Activated T-helper 1 cell treated with anti-CD3 and anti-CD28 coated beads, Interleukin-12 subunit alpha, Interleukin-12 subunit beta, Interleukin-2, Interleukin-4 antibody, amounts not matched to agents 30 ng/mL and 10 ng/mL and 1 ng/mL, durations not matched to agents 14 hours and 24 hours and 36 hours (primary cell): ENCODE measurements at places on chromosomes 5 and 9. TPM values are rescaled to one million over a fixed set of nuclear protein-coding genes. Genes with fewer than 3 reads are reported as not detected.

The CCL21 gene
- total RNA-seq: not detected in 2 replicates

The TMEM8B gene
- 1.7 and 1.9 TPM in 2 replicates for total RNA-seq

The TRIM7 gene
- total RNA-seq: 1.5 and 1.8 TPM in 2 replicates

The OR1J2 gene
- total RNA-seq: not detected in 2 replicates

The MARCOL gene
- total RNA-seq: not detected in 2 replicates

The PRSS3 gene
- total RNA-seq: not detected in 2 replicates

The SUSD3 gene
- total RNA-seq: 31.7 and 33.2 TPM in 2 replicates

The CSF2 gene
- 1,648 and 1,678 TPM in 2 replicates for total RNA-seq

- peak within 1 kb of the TSS; percentile 98 for H3K27ac ChIP-seq
- H3K4me1 ChIP-seq: peaks cover 37% of the 10 kb centered on the region
- peaks cover 10% of the 10 kb centered on the region for H3K27me3 ChIP-seq
- H3K36me3 ChIP-seq: no peaks in the 10 kb centered on the region
- peak within 1 kb of the TSS; percentile 95 for H3K4me3 ChIP-seq
Measured at GRCh38 chr5:78985116-78985724, at the start of gene ARSB. Gene ARSB, minus strand, starts transcription at chr5:78985310. Its CDS starts 62 bp downstream, at chr5:78985248.

DNA sequence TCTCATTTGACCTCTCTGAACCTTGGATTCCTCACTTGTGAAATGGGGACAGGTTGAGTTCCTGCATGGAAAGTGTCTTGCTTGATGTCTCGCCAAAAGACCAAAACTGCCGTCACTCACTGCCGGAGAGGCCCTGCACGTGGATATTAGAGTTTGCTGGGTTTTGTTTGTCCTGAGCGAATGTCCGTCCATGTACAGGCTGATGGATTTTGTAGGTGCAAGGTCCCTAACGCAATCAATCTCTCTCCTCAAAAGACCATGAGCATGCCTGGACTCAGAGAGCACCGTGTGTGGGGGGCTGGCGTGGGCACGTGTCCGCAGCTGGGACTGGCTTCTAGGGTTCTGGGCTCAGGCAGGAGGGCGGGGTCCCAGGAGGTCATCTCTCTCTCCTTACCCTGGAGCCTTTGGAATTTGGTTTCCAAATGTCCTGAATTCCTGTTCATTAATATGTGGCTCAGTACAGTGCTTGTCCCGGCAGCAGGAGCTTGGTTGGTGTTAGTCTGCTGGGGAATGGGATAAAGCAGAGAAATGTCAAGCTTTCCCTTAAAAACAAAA lies 146.0 kb upstream of the IER5L start:
- H3K4me3 ChIP-seq: no peak overlapping the region

DNA sequence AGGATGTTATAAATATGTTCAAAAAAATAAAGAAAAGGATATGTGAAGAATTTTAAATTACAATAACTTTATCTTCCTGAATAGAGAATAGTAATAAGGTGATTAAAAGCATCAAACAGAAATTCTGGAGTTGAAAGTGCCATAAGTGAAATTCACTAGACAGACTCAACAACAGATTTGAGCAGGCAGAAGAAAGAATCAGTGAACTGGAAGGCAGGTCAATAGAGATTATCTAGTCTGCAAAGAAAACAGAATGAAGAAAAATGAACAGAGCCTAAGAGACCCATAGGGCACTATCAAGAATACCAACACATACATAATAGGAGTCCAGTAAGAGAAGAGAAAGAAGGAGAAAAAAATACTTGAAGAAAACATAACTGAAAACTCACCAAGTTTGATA lies 162.1 kb downstream of the ROR2 start:
- H3K36me3 ChIP-seq: peaks cover 3% of the 10 kb centered on the region
- peaks cover 22% of the 10 kb centered on the region for H3K27me3 ChIP-seq
- no peak for DNase-seq
- peaks cover 21% of the 10 kb centered on the region for H3K4me1 ChIP-seq

DNA sequence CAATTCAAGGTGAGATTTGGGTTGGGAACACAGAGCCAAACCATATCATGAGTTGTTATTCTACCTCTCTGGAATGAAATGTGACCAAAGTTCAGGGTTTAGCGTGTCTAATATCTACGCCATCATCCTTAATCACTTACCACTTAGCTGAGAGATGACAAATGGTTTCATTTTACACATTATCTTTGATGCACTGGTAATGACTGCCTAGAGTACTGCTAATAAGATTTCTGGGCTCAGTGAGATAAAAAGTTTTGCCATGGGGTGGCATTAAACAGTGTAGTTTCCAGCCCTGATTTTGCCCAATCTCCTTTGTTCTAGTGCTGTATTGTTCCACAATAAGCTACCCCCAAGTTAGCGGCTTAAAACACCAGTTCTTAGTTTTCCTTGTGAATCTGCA lies 367.2 kb downstream of the MLLT3 start:
- H3K4me1 ChIP-seq: peaks cover 40% of the 10 kb centered on the region
- no peak overlapping the region for H3K4me3 ChIP-seq
- no peaks in the 10 kb centered on the region for H3K27me3 ChIP-seq
- peaks cover 5% of the 10 kb centered on the region for H3K36me3 ChIP-seq
- H3K27ac ChIP-seq: no peak overlapping the region

DNA sequence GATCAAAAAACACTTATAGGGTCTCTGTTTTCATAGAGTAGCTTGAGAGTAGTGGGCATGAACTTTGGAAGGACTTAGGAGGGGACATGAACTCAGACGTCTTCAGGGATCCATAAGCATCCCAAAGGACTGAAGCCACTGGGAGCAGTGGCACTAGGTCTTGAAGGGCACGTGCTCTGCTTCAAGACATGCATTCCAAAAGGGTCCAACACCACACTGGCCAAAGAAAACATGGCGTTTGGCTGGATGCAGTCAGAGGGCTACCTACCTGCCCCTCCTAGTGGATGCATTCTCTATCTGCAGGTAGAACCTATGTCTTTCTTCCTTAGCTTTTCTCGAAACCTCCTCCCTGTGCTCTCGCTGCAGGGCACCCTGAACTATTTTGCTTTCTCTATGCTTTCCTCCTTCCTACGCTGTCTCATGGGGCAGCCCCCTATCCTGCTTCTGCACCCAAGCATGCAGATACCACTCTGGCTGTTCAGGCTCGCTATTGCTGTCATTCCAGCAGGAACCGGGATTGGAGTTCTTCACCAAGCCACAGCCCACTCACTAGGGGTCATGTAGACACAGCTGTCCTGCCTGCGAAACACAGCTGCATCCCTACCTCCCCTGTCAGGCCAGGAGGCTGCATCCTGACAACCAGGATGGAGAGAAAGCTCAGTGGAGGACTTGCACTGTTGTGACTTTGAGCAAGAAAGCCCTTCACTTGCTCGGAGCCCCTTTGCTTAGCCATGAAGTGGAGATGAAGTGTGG lies 11.9 kb downstream of the FAM240B start:
- no peak overlapping the region for H3K4me3 ChIP-seq
- no peak for DNase-seq
- H3K27me3 ChIP-seq: peaks cover 2% of the 10 kb centered on the region
- no peak overlapping the region for H3K27ac ChIP-seq
- no peaks in the 10 kb centered on the region for H3K4me1 ChIP-seq

DNA sequence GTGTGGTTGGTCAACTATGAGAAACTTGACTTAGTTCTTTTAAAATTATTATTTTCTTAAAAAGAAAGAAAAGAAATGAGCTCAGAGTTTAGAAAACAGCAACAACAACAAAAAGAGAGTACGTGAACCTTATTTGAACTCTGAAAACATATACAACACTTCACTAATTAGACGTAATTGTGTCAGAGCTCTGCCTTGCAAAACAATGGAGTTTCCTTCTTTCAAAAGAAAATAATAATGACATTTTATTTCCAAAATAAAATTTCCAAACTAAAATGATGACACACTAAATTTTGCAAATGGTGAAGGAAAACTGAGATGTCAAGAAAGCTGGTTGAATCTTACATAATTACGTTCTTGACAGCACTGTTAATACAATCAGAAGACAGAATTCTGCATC lies 15.4 kb downstream of the ROR2 start:
- no peak for DNase-seq
- H3K36me3 ChIP-seq: peaks cover 2% of the 10 kb centered on the region
- H3K27me3 ChIP-seq: no peaks in the 10 kb centered on the region
- peaks cover 9% of the 10 kb centered on the region for H3K4me1 ChIP-seq
- no peak overlapping the region for H3K27ac ChIP-seq
- H3K4me3 ChIP-seq: no peak overlapping the region

- no peak for DNase-seq
- no peak overlapping the region for H3K27ac ChIP-seq
- peaks cover 3% of the 10 kb centered on the region for H3K4me1 ChIP-seq
- no peaks in the 10 kb centered on the region for H3K36me3 ChIP-seq
- no peaks in the 10 kb centered on the region for H3K27me3 ChIP-seq
Measured at GRCh38 chr5:82307451-82307850, 29.3 kb upstream of the RPS23 start.

- H3K36me3 ChIP-seq: peaks cover 44% of the 10 kb centered on the region
- DNase-seq: no peak
- no peak overlapping the region for H3K4me3 ChIP-seq
- H3K27me3 ChIP-seq: no peaks in the 10 kb centered on the region
Measured at GRCh38 chr5:57246426-57246825, 72.6 kb downstream of the GPBP1 start.

GRCh38 chr5:68407311-68408239 lies 192.0 kb downstream of the PIK3R1 start:
- H3K36me3 ChIP-seq: peaks cover 2% of the 10 kb centered on the region
- H3K4me3 ChIP-seq: peak overlapping the region; percentile 47
- H3K4me1 ChIP-seq: peaks cover 30% of the 10 kb centered on the region
- H3K27me3 ChIP-seq: peaks cover 2% of the 10 kb centered on the region
- H3K27ac ChIP-seq: peak overlapping the region; percentile 81
- DNase-seq: no peak

GRCh38 chr5:149583394-149583793 lies 2.1 kb downstream of the ARHGEF37 start:
- no peak for DNase-seq
- no peak overlapping the region for H3K27ac ChIP-seq
- peaks cover 8% of the 10 kb centered on the region for H3K27me3 ChIP-seq
- H3K36me3 ChIP-seq: no peaks in the 10 kb centered on the region

DNA sequence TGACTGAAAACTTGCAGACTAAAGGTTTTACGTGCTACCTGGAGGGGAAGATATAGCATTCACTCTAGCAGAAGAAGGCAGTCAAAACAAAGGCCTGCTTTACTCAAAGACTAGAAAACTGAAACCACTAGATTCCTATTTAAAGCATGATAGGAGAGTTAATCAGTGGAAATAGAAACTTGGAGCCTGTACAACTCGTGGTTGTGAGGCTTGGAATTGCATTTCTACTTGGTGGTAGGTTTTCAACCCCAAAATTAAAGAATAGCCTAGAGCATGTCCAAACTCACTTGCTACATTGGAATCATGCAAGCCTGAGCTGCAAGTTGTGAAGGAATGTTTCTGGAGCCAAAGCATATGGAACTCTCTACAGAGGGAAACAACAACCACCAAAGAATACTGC lies 1526.4 kb upstream of the NUDT12 start:
- H3K4me1 ChIP-seq: no peaks in the 10 kb centered on the region
- H3K36me3 ChIP-seq: no peaks in the 10 kb centered on the region
- no peak overlapping the region for H3K4me3 ChIP-seq
- no peaks in the 10 kb centered on the region for H3K27me3 ChIP-seq

- no peak overlapping the region for H3K4me3 ChIP-seq
- no peaks in the 10 kb centered on the region for H3K4me1 ChIP-seq
- no peak overlapping the region for H3K27ac ChIP-seq
- H3K36me3 ChIP-seq: no peaks in the 10 kb centered on the region
- no peaks in the 10 kb centered on the region for H3K27me3 ChIP-seq
Measured at GRCh38 chr5:153903321-153903720, 135.4 kb downstream of the FAM114A2 start.

- no peak for DNase-seq
- no peaks in the 10 kb centered on the region for H3K36me3 ChIP-seq
- H3K27me3 ChIP-seq: no peaks in the 10 kb centered on the region
- H3K27ac ChIP-seq: no peak overlapping the region
Measured at GRCh38 chr5:4881366-4882002, 258.6 kb upstream of the ADAMTS16 start.

GRCh38 chr9:78001946-78002731 lies 29.5 kb downstream of the GNAQ start:
- H3K27ac ChIP-seq: no peak overlapping the region
- DNase-seq: no peak
- peaks cover 46% of the 10 kb centered on the region for H3K4me1 ChIP-seq
- no peak overlapping the region for H3K4me3 ChIP-seq

- peaks cover 4% of the 10 kb centered on the region for H3K36me3 ChIP-seq
- no peaks in the 10 kb centered on the region for H3K27me3 ChIP-seq
- H3K27ac ChIP-seq: no peak overlapping the region
- H3K4me3 ChIP-seq: no peak overlapping the region
- DNase-seq: no peak
- H3K4me1 ChIP-seq: no peaks in the 10 kb centered on the region
Measured at GRCh38 chr9:135811801-135812200, 95.5 kb downstream of the CAMSAP1 start.

- H3K4me3 ChIP-seq: no peak overlapping the region
- no peak for DNase-seq
- H3K27me3 ChIP-seq: no peaks in the 10 kb centered on the region
- H3K27ac ChIP-seq: no peak overlapping the region
- H3K4me1 ChIP-seq: peaks cover 3% of the 10 kb centered on the region
Measured at GRCh38 chr5:93677359-93677891, 64.0 kb downstream of the POU5F2 start.

GRCh38 chr5:172454358-172455086 lies at the start of gene SH3PXD2B:
Gene SH3PXD2B, minus strand, starts transcription at chr5:172454525. Its CDS starts 173 bp downstream, at chr5:172454352.
- no peak within 1 kb of the TSS for H3K27ac ChIP-seq
- peaks cover 48% of the 10 kb centered on the region for H3K27me3 ChIP-seq
- no peaks in the 10 kb centered on the region for H3K36me3 ChIP-seq
- H3K4me1 ChIP-seq: peaks cover 6% of the 10 kb centered on the region
- peak; percentile 27 for DNase-seq
